ENCODE measurements at places on chromosomes 11 and 22.

GRCh38 chr11:67434395-67434881 lies 3.0 kb downstream of the PTPRCAP start:
- DNase-seq: no peak

DNA sequence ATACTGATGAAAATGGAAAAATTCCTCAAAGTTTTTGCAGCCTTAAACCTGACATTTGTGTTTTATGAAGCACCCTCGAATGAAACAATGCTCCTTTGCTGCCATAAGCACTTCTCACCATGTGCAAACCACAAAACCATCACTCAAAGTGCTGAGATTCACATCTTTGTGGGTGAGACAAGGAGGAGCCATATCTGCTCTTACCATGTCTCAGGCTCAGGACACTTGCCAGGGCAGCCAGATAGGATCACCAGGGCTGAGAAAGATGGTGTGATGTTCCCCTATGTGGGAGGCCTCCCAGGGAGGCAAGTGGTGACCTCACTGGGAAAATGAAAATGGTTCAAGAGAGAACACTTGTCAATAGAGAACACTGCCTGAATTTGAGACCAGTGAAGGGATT lies 120.4 kb downstream of the CCDC34 start:
- no peak for DNase-seq

- DNase-seq: no peak
Observed at GRCh38 chr11:127000981-127001380, 411 bp upstream of the KIRREL3 start.

DNA sequence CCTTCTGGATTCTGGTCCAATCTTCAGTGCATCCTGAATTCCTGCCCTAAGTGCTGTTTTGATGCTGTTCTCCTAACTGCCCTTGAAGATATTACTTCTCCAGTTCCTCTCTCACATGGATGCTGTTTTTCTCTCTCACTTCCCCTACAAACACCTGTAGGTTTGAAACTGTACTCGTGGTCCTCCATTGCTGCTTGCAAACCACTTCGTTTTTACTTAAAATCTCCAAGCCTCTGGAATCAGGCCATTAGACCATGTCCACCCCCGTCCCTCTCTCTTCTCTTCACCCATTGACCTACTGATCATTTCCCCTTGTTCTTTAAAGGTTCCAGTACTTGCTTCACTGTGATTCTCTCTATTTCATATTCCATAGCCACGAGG lies 988.1 kb downstream of the NTM start:
- no peak for DNase-seq

DNA sequence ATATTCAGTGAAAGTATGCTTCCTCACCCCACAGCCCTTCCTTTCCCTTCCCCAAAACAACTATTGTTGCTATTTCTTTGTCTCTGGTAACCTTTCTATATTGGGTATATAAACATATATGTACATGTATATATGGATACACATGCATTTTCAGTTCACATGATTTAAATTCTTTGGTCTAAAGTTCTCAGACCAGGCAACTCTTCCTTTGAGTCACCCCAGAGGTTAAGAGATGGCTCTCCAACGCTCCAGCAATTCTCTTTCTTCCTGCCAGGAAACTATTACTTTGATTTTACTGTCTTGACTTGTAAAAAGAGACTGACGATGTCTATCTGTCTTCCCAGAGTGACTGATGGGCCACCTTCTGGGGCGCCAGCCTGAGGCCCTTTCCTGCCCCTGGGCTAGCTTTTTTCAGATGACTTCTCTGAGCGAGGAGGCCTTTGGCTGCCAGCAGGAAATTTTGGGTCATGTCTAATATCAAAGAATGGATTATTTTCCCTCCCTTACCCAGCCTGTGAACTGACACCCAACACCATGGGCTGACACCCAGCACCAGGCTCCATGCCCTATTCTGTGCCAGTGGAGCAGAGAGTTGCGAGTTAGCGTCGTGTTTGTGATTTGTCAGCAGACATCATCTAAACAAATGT lies 14.4 kb upstream of the ST3GAL4 start:
- DNase-seq: no peak

- no peak for DNase-seq
Observed at GRCh38 chr11:68021167-68021787, 9.2 kb upstream of the NDUFS8 start.

GRCh38 chr11:126410649-126411048 lies 55.2 kb downstream of the ST3GAL4 start:
- no peak for DNase-seq

GRCh38 chr11:13923716-13924650 lies 38.5 kb upstream of the SPON1 start:
- peak; percentile 40 for DNase-seq

GRCh38 chr11:130448416-130449309 lies at the start of gene ADAMTS15:
ADAMTS15 (plus strand) TSS chr11:130448645; CDS start chr11:130448974, 329 bp downstream.
- DNase-seq: peak; percentile 94

DNA sequence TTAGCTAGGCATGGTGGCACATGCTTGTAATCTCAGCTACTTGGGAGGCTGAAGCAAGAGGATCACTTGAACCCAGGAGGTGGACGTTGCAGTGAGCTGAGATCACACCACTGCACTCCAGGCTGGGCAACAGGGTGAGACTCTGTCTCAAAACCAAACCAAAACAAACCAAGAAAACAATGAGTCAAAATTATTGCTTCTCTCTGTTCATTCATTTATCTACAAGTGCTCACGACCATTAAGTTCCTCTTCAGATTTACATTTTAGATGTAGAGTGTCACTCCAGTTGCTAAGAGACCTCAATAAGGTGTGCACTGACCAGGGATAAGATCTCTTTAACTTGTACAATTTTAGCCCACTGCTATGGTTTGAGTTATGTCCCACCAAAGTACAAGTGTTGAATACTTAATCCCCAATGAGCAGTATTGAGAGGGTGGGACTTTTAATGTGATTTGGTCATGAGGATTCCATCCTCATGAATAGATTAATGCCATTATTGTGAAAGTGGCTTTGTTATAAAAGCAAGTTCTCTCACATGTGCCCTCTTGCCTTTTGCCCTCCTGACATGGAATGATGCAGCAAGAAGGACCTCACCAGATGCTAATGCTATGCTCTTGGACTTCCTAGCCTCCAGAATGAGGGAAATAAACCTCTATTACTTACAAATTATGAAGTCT lies 7.8 kb downstream of the HNRNPUL2 start:
- DNase-seq: no peak

- DNase-seq: no peak
Observed at GRCh38 chr11:36635066-36635862, 37.2 kb upstream of the RAG2 start.

- DNase-seq: peak; percentile 92
Observed at GRCh38 chr11:118359295-118359958, at the start of gene UBE4A. UBE4A (plus strand) TSS chr11:118359600; CDS start chr11:118365081, 5,481 bp downstream.

DNA sequence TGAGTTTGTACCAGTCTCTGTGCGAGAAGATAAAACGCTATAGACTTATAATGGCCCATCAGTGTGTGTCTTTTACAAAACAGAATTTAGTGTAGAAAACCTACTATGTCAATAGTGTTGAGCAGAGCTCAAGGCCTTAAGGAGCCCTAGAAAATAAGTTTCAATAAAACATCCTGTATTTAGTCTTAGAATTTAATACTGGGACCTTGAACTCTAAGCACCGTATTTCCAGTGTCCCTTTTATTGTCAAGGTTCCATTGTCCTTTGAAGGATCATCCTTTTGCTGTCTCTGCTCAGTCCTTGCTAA lies 16.6 kb downstream of the CDC45 start:
- DNase-seq: no peak

DNA sequence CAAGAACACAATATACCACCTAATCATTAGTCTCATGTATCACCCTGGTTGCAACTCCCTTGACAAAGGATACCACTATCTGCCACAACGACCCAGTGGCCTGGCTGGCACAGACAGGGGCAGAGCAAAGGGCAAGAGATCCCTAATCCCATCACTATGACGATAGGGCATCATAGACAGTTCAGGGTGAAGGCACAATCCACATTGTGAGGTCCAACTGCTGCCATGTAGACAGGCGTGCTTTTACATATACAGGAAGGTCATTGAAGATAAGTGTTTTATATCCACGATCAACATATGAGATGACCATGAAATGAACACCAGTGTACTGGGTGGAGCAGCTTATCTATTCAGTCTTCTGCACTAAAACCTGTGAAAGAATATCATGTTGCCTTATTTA lies 94.6 kb downstream of the IGLL1 start:
- DNase-seq: no peak

DNA sequence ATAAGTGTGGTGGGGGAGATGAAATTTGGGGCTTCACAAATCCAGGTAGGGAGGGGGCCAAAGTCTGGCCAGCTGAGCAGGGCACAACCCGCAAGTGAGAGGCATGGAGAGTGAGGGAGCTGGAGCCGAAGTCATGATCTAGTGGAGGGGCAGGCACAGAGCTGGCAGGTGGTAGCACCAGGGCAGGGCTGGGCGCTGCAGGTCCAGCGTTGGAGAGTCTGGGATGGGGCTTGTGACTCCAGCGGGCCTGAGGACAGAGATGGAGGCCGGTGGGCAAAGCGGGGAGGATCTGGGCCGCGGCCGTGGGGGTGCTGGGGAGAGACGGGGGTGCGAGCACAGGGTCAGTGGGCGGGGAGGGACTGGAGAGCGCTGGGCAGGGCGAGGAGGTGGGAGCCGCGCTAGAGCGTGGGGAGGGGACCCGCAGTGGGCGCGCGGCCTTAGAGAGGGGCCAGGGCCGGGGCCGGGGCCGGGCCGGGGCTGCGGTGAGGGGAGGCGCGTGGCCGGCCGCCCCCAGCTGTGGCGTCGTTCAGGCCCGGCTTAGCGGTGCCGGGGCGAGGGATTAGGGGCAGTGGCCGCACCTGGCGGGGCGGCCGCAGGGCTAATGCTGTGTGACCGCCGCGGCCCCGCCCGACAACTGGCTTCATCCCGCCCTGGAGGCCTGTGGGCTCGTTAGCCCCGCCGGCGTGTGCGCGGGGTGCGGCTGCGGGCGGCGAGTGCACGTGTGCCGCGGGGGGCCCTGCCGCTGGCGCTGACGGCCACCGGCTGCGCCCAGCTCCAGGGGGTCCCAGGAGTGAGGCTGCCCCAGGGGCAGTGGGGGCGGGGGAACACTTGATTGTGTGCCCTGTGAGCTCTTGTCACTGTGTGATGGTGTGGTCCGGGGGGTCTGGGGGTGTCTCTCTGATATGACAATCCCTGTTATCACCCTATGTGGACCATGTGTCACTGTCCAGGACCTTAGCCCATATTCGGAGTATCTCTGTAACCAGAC lies 23.6 kb upstream of the MYOD1 start:
- DNase-seq: no peak

GRCh38 chr11:88308576-88308975 lies 29.0 kb downstream of the CTSC start:
- DNase-seq: no peak

- no peak for DNase-seq
Observed at GRCh38 chr11:44977493-44977984, 26.9 kb upstream of the TP53I11 start.

DNA sequence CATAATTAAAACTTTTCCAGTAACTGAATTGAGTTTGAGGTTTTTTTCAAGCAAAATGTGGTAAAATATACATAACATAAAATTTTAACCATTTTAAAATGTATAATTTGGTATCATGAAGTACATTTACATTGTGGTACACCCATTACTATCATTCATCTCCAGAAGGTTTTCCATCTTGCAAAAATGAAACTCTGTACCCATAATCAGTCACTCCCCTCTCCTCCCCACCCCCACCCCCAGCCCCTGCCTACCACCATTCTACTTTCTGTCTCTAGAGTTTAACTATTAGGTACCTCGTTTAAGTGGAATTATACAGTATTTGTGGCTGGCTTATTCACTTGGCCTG lies 63.7 kb downstream of the MICAL2 start:
- no peak for DNase-seq

DNA sequence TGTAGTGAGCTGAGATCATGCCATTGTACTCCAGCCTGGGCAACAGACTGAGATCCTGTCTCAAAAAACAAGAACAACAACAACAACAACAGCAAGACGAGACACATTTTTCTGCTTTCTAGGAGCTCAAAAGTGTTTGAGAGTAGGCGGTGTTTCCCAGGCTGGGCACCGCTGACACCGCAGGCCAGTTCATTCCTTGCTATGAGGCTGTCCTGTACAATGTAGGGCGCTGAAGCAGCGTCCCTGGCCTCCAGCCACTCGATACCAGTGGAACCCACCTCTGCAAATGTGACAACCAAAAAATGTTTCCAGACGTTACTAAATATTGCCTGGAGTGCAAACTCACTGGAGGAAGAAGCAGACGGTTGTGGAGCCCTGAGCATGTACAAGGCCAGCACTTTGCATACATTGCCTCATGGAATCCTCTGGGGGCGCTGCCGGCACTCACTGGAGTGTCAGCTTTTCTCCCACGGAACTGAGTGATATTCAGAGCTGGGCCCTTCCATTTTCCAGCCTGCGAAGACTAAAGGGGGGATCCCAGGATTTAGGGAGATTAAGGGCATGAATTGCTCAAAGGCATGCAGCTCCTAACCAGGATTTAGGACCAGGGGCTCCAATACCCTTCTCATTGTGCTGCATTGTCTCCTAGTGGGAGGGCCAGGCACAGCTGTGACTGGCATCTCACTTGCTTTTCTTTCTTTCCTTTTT lies 5.8 kb upstream of the MIEF1 start:
- DNase-seq: peak; percentile 80

- no peak for DNase-seq
Observed at GRCh38 chr11:22341588-22341931, 3.4 kb downstream of the SLC17A6 start.
